ENCODE measurements at places on chromosomes 12 and 14. TPM values are rescaled to one million over a fixed set of nuclear protein-coding genes. Genes with fewer than 3 reads are reported as not detected.

- H3K4me1 ChIP-seq = peaks cover 33% of the 10 kb centered on the region
- H3K27me3 ChIP-seq = no peaks in the 10 kb centered on the region
- no peak for DNase-seq
- no peaks in the 10 kb centered on the region for H3K36me3 ChIP-seq
- no peak overlapping the region for H3K4me3 ChIP-seq
Measured at GRCh38 chr14:63468294-63468693, 74.9 kb downstream of the PPP2R5E start.

DNA sequence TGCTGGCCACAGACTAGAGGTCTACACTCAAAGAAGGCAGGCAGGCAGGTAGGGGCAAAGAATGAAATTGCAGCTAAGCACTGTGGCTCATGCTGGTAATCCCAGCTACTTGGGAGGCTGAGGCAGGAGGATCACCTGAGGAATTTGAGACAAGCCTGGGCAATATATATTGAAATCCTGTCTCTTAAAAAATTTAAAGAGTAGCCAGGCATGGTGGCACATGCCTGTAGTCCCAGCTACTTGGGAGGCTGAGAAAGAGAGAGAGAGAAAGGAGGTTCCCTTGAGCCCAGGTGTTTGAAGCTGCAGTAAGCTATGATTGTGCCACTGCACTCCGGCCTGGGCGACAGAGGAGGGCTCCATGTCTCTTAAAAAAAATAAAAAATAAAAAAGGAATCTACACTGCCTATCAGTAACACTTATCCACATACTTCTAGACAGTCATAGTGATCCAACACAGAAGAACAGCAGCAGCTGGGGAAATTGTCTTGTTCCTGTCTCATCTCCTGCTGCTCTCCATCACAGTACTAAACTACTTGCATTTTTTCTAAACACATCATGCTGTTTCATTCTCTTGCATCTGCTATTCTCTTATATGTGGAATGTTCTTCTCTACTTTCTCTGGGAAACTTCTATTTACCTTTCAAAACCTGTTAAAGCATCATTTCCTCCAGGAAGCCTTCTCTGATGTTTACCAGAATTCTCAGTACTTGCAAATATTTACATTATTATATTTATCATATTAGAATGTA lies 57.2 kb downstream of the ATF7 start:
- H3K4me1 ChIP-seq = peaks cover 35% of the 10 kb centered on the region
- H3K36me3 ChIP-seq = peaks cover 10% of the 10 kb centered on the region
- peaks cover 2% of the 10 kb centered on the region for H3K27me3 ChIP-seq
- DNase-seq = peak; percentile 41
- H3K4me3 ChIP-seq = no peak overlapping the region
- no peak overlapping the region for H3K27ac ChIP-seq

DNA sequence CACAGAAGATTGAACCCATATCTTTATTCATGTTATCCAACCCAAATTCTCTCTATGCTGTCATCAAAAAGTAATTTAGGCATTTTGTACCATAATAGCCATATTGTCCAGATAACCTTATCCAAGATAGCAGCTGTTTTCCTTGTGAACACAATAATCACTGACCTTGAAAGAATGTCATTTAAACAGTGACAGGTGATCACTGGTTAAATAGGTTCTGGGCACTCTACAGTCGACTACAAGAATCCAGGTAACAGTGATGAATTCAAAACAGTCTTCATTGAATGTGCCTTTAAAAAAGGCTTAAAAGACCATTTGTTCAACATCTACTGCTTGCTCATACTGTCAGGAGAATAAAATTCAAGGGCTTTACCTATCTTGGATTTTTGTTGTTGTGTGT lies 4.6 kb upstream of the SPX start:
- no peaks in the 10 kb centered on the region for H3K4me1 ChIP-seq
- no peak overlapping the region for H3K4me3 ChIP-seq
- H3K27ac ChIP-seq = no peak overlapping the region
- DNase-seq = no peak
- H3K27me3 ChIP-seq = peaks cover 2% of the 10 kb centered on the region

DNA sequence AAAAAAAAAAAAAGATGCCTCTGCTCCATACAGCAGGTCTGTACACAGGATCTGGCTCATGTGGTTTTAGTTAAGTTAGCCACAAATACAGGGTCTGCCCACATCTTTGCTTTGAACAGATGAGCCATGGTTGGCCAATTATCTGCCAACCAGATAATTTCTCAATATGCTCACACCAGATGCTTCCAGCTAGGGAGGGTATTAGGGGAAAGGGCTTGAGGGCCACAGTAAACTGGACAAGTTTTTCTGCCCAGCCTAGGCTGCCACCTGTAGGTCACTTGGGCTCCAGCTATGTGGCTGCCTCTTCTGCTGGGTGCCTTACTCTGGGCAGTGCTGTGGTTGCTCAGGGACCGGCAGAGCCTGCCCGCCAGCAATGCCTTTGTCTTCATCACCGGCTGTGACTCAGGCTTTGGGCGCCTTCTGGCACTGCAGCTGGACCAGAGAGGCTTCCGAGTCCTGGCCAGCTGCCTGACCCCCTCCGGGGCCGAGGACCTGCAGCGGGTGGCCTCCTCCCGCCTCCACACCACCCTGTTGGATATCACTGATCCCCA lies 776 bp downstream of the RDH5 start:
- DNase-seq = peak; percentile 98
- H3K27ac ChIP-seq = peak overlapping the region; percentile 90
- peaks cover 88% of the 10 kb centered on the region for H3K4me1 ChIP-seq
- H3K36me3 ChIP-seq = peaks cover 27% of the 10 kb centered on the region

Gene REP15
- 2.8 TPM for total RNA-seq

Gene KIF5A
- 1.8 TPM for total RNA-seq

- H3K36me3 ChIP-seq = peaks cover 22% of the 10 kb centered on the region
- H3K4me3 ChIP-seq = peak overlapping the region; percentile 25
- DNase-seq = peak; percentile 57
- H3K27ac ChIP-seq = peak overlapping the region; percentile 12
Measured at GRCh38 chr14:66965831-66966230, 223.4 kb upstream of the GARIN2 start.

GRCh38 chr12:45745861-45746277 lies 16.4 kb downstream of the ARID2 start:
- H3K27ac ChIP-seq = no peak overlapping the region
- H3K27me3 ChIP-seq = no peaks in the 10 kb centered on the region
- peaks cover 14% of the 10 kb centered on the region for H3K4me1 ChIP-seq
- H3K4me3 ChIP-seq = no peak overlapping the region

DNA sequence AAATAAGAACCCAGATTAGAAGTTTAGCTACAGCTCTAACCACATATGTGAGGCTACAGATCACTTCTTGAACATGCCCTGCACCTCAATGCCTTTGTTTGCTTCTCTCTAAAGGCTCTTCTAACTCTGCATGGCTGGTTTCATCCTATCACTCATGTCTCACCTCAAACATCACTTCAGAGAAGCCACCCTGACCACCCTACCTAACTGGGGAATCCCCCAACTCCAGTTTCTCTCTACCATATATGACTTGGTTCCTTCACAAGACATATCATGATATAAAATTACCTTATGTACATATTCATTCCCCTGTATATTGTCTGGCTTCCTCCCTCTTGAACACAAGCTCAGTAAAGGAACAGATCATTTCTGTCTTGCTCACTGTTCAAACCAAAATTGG lies 250.2 kb upstream of the GRIP1 start:
- DNase-seq = no peak
- H3K4me1 ChIP-seq = no peaks in the 10 kb centered on the region
- no peak overlapping the region for H3K27ac ChIP-seq
- H3K36me3 ChIP-seq = no peaks in the 10 kb centered on the region
- no peak overlapping the region for H3K4me3 ChIP-seq

GRCh38 chr12:82529101-82529500 lies 157.6 kb upstream of the TMTC2 start:
- H3K27ac ChIP-seq = no peak overlapping the region
- no peak for DNase-seq
- H3K27me3 ChIP-seq = peaks cover 2% of the 10 kb centered on the region
- H3K4me1 ChIP-seq = no peaks in the 10 kb centered on the region

DNA sequence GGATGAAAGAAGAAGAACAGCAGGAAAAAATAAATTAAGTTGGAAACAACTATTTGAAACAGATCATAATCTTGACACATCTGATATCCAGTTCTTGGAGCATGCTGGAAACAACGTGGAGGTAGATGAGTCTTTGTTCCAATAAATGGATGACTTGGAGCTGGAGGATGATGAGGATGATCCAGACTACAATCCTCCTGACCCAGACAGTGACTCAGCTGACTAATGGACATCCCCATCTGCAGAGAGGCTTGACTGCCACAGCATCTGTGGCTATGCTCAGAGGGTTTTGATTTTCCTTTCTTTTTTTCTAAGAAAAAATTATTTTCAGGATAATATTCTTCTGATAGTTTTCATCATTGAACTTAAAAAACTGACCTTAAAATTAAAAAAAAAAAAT lies 6.2 kb upstream of the ZDHHC17 start:
- H3K4me3 ChIP-seq = no peak overlapping the region
- H3K27me3 ChIP-seq = no peaks in the 10 kb centered on the region
- DNase-seq = peak; percentile 16
- H3K4me1 ChIP-seq = peaks cover 21% of the 10 kb centered on the region
- H3K36me3 ChIP-seq = no peaks in the 10 kb centered on the region

Gene ANG
- 3.2 TPM for total RNA-seq

DNA sequence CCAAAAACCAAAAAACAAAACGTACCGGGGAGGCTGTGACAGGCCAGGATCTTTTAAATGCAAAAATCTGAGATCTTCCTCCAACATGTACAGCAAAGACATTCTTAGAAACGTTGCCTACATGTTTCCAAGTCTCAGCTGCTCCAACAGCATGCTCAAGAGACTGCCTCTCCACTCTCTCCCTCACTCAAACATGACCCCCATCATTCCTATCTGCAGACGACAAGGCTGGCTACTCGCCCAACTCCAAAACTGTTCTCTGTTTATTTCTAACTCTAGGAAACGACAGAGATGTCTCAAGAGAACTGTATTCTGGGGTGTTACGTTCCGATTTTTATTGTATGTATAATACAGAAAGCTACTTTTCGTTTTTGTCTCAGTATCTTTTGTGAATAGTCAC lies 57.5 kb upstream of the TMCC3 start:
- H3K4me3 ChIP-seq = no peak overlapping the region
- H3K27ac ChIP-seq = no peak overlapping the region
- peaks cover 16% of the 10 kb centered on the region for H3K27me3 ChIP-seq
- peak; percentile 0 for DNase-seq
- H3K4me1 ChIP-seq = peaks cover 10% of the 10 kb centered on the region
- H3K36me3 ChIP-seq = no peaks in the 10 kb centered on the region

Gene GCH1
- 0.47 TPM for total RNA-seq

DNA sequence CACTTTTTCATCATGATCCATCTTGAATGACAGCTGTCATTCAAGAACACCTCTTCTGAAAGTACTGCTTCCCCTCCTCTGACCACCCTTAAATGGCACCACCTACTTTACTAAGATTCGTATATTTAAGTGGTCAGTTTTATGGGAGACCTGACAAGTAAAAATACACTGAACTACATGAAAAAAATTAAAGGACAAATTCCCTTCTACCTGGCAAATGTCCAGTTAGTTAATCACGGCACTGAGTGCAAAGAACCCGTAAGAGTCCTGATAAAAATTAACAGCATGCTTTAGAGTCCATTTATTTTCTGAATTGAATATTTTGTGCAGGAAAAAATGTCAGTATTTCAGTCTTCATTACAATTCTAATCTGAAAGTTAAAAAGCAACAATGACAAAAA lies 48.7 kb downstream of the SETD3 start:
- H3K27me3 ChIP-seq = no peaks in the 10 kb centered on the region
- peaks cover 48% of the 10 kb centered on the region for H3K36me3 ChIP-seq

DNA sequence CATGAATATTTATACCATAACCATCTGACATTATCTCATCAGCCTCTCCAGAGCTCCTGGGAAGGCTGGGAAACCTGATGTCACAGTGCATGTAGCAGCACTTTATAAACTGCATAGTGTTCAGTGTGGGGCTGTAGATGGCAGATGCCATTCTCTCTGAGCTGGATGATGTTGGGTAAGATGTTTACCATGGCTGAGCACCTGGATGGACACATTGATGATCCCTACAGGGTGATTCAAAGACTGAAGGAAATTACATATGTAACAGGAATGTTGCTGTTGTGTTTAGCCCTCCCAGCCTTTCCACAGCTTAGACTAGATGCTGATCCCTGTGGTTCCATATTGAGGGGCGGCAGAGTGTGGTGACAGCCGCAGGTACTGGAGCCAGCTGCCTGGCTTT lies 37.4 kb downstream of the IFT43 start:
- H3K27me3 ChIP-seq = no peaks in the 10 kb centered on the region
- DNase-seq = no peak
- H3K4me3 ChIP-seq = no peak overlapping the region
- peaks cover 9% of the 10 kb centered on the region for H3K4me1 ChIP-seq
- peaks cover 55% of the 10 kb centered on the region for H3K36me3 ChIP-seq

DNA sequence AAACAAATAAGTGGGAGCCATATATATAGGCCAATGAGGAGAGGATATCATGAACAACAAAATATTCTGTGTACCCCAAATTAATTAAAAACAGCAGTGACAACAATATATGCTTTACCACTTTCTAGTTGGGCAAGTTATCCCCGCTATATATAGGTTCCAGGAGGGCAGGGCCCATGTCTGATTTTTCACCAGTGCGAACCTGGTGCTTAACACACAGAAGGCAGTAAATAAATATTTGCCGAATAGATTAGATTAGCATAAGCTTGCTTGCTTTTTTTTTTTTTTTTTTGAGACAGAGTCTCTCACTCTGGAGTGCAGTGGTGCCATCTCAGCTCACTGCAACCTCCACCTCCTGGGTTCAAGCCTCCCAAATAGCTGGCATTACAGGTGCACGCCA lies 3.4 kb upstream of the MIP start:
- peaks cover 19% of the 10 kb centered on the region for H3K27me3 ChIP-seq
- DNase-seq = no peak
- H3K4me1 ChIP-seq = peaks cover 10% of the 10 kb centered on the region
- H3K36me3 ChIP-seq = no peaks in the 10 kb centered on the region

- H3K4me3 ChIP-seq = peak overlapping the region; percentile 89
- H3K27me3 ChIP-seq = peaks cover 51% of the 10 kb centered on the region
- H3K4me1 ChIP-seq = peaks cover 30% of the 10 kb centered on the region
- peak; percentile 37 for DNase-seq
Measured at GRCh38 chr14:36662543-36663403, 1.1 kb downstream of the PAX9 start.

- H3K27ac ChIP-seq = no peak overlapping the region
- peak; percentile 4 for DNase-seq
- no peaks in the 10 kb centered on the region for H3K4me1 ChIP-seq
- no peaks in the 10 kb centered on the region for H3K36me3 ChIP-seq
- no peaks in the 10 kb centered on the region for H3K27me3 ChIP-seq
Measured at GRCh38 chr12:38392554-38393144, 76.1 kb downstream of the ALG10B start.

Gene MYF5
- not detected for total RNA-seq

- no peaks in the 10 kb centered on the region for H3K36me3 ChIP-seq
- H3K27ac ChIP-seq = no peak overlapping the region
- H3K4me1 ChIP-seq = 0 out of 2 replicates have a peak, but pooled peaks cover 5% of the 10 kb centered on the region
- no peak overlapping the region for H3K4me3 ChIP-seq
Measured at GRCh38 chr12:83827193-83827592, 1085.4 kb downstream of the SLC6A15 start.

Gene LHX5
- total RNA-seq = not detected

DNA sequence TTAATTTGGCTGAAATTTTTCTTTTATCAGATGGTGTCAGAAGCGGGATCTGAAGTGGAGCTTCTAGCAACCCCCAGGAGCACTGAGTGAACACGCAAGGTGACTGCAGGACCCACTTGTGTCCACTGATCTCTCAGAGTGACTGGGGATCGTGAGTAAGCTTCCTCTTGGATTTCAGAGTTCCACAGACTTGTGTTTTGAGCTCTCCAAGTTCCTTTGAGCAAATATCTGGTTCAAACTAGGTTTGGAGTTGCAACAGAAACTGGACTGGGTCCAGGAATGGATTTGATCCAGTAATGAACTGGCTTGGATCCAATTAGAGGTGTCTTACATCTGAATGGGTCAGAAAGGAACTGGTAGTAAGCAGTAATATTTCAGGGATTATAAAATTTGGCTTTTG lies 24.7 kb upstream of the B4GALNT1 start:
- no peak overlapping the region for H3K4me3 ChIP-seq
- peaks cover 21% of the 10 kb centered on the region for H3K36me3 ChIP-seq
- peaks cover 21% of the 10 kb centered on the region for H3K27me3 ChIP-seq
- no peak overlapping the region for H3K27ac ChIP-seq
